ENCODE measurements at places on chromosomes 1 and 21.

DNA sequence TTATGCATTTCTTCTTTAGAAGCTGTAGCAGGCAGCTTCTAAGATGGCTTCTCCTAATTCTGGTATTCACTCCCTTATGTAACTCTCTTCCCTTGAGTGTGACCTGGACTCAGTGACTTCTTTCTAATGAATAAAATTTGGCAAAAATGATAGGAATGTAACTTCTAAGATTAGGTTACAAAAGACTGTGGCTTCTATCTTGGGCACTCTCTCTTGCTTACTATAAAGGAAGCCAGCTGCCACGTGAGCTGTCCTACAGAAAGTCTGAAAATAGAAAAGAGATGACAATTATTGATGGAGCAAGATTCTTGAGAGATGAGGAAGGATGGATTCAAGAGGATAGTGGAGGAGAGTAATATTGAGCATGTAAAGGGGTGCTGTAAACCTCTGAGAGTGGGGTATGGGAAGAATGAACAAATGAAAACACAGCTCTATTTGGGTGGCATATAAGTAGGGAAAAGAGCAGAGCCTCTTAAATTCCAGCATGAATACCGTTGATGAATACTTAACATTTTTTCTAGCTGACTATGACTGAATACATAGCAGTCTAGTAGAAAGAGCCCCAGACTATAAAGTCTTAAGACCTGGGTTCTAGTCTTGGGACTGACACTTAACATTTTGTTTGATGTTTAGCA lies 5.5 kb downstream of the TSEN15 start:
- no peak for DNase-seq

DNA sequence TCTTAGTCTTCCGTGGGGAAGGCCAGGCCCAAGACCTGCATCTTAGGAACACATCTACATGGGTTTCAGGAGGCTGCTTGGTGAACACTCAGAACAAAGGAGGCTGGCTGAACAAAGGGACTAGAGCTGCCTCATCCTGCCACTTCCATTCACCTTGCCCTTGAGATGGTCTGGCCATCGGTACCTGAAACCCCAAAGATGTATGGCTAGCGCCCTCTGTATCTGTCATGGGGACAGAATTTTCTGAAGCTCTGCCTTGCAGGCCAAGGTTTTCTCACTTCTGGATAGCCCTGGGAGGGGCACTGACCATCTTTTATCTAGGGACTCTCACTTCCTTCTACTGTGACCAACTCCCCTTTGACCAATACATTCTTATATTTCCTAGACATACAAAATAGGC lies 55.4 kb upstream of the GRIK3 start:
- no peak for DNase-seq

DNA sequence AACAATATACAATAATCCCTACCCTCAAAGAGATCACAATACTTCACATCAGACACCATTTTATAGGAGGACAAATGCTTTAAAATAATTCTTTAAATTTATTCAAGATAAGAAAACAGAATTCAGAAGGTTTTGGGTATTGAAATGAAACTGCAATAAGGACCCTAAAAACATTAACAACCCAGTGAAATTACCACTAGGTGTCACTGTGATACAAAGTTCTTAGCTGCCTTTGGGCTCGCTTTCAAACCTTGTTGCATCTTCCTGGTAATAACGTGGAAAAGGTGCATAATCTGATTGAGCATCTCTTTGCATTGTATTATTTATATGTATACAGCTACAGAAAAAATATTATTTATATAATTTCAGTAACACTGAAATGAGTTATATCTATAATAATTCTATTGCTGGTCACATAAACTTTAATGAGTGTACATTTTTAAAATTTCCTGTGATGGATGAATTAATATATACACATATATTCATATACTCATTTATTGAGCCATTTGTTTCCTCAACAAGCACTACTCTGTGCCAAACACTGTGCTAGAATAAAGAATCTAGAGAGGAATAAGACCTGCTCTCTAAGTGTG lies 185.2 kb downstream of the FAF1 start:
- peak; percentile 44 for DNase-seq

- no peak for DNase-seq
Observed at GRCh38 chr1:11725616-11726015, 10.3 kb upstream of the AGTRAP start.

GRCh38 chr1:14923727-14924452 lies 229.7 kb upstream of the TMEM51 start:
- peak; percentile 52 for DNase-seq

DNA sequence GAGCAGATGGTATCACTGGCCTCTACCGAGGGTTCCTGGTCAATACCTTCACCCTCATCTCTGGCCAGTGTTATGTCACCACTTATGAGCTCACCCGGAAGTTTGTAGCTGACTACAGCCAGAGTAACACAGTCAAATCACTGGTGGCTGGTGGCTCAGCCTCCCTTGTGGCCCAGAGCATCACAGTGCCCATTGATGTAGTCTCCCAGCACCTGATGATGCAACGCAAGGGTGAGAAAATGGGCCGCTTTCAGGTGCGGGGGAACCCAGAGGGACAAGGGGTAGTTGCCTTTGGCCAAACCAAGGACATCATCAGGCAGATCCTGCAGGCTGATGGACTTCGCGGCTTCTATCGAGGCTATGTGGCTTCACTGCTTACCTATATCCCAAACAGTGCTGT lies 6.1 kb downstream of the SLC25A44 start:
- no peak for DNase-seq

DNA sequence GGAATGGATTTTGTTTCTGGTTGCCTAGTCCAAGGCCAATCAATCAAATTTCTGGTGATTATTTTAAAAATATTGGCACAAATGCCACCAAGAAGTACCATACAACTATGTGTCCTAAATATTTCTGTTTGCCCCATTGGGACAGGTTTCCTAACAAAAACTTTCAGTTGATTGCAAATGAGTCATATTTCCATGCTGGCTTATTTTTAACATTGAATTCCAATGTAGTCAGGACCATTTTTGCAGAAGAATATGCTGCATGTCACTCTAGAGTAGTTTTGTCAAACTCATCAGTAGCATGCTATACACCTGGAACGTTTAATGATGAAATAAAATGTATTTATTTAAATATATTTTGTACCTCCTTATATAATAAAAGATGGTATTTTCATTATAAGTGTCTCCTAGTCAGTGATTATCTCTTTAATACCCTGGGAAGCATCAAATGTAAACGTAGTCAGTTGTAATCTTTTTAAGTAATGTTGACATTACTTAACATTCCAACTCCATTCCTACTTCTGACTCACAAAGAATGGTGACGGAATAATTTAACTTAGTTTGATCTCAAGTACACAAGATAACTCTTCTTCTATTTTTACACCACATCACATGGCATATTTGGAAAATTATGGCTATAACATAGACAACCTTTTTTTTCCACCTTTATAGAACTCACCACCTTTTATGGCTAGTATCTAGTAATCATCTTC lies 39.0 kb upstream of the USH2A start:
- DNase-seq, result no peak

DNA sequence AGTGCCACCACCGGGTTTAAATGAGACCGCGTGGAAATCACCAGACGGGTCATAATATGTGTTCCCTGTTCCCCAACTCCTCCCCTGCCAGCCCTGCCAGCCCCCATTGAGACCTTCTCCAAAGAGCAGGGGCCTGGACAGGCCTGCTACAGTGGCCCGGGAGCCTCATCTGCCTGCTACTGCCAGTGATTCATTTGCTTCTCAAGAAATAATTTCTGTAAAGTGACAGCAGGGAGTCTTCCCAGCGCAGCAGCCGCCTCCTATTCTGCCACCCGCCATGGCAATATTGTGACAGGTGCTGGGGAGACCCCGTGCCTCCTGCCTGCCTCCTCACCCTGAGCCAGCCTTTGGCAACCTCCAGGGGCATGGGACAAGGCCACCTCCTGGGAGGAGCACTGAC lies 8.9 kb downstream of the IFFO2 start:
- DNase-seq, result no peak

GRCh38 chr1:240635466-240636256 lies 23.7 kb upstream of the GREM2 start:
- DNase-seq, result no peak

- DNase-seq, result no peak
Observed at GRCh38 chr1:174491606-174492005, 43.8 kb downstream of the GPR52 start.

- DNase-seq, result no peak
Observed at GRCh38 chr21:46560568-46561444, 44.1 kb downstream of the S100B start.

- DNase-seq, result peak; percentile 51
Observed at GRCh38 chr1:115077984-115078330, 11.3 kb downstream of the TSPAN2 start.
